Activated T-helper 2 cell treated with anti-CD3 and anti-CD28 coated beads, Interferon-gamma antibody, Interleukin-2, Interleukin-4, amounts not matched to agents 10 μg/mL and 5 μg/mL and 100 μg/mL, durations not matched to agents 14 hours and 24 hours and 36 hours (primary cell): ENCODE measurements at places on chromosomes 5 and 9.

DNA sequence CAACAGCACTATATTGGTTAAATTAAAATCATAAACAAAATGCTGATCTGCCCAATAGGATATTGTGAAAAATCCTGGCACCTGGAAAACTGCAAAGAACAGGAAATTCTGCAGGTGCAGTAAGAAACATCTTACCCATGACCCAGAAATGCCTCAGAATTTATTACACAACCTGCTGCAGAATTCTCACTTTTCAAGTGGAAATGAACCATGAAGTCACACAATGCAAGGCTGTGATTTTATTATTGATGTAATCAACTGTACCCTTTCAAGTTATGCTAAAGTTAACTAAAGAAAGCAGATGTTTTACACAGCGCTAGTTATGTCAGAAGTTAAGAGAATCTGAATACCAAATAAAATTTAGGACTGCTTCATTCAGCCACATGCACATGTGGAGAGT is 6.0 kb downstream of the STRBP start:
- DNase-seq: no peak

GRCh38 chr5:177605667-177606066 is 5.7 kb downstream of the B4GALT7 start:
- no peak for DNase-seq

- peak; percentile 19 for DNase-seq
Measured at GRCh38 chr9:137411645-137412380, 11.1 kb downstream of the EXD3 start.

GRCh38 chr5:179368806-179369529 is 23.7 kb upstream of the ADAMTS2 start:
- DNase-seq: no peak

DNA sequence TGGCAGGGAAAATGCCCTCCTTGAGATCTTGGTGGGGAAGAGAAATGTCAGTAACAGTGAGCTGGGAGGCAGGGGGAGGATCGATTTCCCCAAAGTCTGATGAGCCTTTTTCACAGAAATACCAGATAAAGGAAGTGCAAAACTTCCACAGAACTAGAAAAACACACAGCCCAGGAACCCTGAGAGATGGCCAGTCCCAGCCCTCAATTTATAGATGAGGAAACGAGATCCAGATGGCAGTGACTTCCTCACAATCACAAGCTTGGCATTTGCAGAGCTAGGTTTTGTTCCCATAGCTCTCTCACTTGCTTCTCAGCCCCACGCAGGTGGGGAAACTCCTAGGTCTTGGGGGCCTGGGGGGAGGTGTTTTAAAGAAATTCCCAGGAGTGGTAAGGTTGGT is 3.8 kb upstream of the GGTA1 start:
- DNase-seq: no peak

DNA sequence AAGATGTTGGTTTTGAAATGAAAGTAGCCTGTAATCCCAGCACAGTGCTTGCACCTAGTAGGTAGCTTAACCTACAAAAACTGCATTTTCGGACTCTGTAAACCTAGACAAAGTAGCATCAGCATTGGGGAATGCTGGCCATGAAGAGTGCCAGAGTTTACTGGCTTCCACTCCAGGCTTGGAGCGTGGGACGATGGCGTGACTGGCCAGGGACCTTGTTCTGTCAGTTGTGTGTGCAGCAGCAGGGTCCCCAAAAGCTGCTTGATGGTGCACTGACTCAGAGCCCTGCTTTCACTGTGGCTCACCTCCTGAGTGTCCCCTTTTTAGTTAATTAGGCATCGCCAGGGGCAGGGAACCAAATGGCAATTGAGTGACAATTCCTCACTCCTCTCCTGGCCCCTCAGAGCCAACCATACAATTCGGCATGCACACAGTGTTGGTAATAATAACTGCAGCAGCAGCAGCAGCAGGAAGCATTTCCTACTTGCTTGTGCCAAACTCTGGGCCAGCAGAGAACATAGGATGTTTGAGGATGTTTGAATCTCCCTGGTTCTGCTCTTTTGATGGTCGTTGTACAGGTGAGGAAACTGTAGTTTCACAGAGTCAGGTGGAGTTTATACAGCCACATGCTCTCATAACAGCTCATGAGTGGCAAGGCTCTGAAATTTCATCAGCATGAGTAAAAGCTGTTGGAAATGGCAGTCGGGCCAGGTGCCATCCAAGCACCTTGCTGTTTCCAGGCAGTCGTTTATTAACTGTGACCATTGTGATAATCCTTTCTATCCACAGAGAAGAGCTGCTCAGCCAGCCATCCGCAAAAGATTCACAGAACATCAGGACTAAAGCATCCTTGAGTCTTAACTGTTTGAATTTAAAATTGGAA is 4.2 kb downstream of the UBE2QL1 start:
- DNase-seq: no peak

GRCh38 chr5:19235101-19235584 is 752.9 kb downstream of the CDH18 start:
- DNase-seq: no peak

DNA sequence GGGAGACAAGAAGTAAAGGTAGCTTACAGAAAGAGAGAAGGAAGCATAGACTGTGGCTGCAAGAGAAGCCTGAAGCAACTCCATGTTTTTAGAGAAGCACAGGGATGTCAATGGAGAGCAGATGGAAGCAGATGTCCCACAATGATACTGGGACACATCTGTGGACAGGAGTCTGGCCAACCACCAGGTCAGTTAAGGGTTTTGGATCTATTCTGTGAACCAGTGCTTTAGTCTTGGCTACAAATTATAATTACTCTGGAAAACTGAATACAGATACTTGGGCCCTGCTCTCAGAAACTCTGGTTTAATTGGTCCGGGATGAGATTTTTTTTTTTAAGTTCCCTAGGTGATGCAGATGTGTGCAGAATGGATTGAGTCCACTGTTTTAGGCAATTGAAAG is 592.8 kb downstream of the CSNK1G3 start:
- no peak for DNase-seq

DNA sequence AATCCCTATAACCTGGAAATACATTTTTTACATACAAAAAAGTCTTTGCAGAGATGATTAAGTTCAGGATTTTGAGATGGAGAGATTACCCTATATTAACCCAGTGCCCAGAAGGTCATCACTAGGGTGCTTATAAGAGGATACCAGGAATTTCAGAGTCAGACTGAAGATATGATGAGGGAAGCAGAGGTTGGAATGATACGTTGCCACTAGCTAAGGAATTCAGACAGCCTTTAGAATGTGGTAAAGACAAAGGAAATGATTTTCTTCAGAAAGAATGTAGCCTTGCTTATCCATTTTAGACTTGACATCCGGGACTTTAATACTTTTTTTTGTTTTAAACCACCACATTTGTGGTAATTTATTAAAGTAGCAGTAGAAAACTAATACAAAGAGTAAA is 2176.8 kb upstream of the C9orf72 start:
- no peak for DNase-seq

GRCh38 chr5:88664645-88665044 is 218.3 kb downstream of the MEF2C start:
- DNase-seq: no peak

- DNase-seq: no peak
Measured at GRCh38 chr5:136027311-136027710, 1.5 kb upstream of the TGFBI start.

DNA sequence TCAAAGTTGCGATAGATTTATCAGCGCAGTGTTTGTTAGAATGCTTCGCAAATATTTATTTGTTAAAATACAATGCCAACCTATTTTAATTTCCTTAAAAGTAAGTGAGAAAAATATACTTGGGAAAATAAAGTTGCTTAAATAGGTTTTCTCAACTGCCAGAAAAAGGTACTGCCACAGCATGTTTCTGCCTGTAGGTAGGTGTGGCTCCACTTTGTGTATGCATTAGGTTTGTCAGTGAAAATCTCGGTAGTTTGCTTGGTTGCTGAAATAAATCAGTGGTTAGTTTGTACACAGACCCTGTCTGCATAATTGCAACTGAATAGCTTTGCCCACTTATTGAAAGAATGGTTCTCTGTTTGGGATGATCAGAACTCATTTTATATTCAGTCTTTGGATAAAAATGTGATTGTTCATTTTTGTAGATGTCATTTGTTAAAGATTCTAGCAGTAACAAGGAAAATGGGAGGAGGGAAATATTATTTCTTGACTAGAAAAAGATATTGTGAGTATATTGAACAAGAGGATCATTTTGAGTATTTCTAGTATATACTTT is 25.7 kb downstream of the C9orf85 start:
- DNase-seq: no peak

DNA sequence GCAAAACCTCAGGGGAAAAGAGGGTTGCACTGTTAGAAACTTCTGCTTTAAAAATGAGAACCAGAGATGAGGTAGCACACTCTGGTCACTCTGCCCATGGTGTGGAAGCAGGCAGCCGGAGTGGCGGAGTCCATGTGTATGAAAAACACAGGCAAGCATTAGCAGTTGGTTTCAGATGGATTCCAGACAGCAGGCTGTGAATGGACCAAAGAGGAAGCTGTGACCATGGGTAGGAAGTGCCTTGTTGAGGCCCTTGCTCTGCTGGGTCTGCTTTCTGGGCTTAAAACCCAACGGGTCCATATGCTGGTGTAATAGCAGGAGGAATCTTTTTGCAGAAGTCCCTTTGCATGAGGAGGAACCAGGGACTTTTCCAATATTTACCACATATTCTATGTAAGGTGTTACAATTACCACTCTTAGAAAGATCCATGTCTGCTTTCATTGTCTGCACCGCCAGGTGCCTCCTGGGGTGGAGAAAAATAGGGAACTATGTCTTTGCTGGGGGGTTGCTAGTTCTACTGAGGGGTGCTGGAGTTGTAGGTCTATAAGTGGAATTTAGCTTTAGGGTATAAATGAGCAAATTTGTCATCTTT is 77.0 kb downstream of the ANKRD55 start:
- no peak for DNase-seq

DNA sequence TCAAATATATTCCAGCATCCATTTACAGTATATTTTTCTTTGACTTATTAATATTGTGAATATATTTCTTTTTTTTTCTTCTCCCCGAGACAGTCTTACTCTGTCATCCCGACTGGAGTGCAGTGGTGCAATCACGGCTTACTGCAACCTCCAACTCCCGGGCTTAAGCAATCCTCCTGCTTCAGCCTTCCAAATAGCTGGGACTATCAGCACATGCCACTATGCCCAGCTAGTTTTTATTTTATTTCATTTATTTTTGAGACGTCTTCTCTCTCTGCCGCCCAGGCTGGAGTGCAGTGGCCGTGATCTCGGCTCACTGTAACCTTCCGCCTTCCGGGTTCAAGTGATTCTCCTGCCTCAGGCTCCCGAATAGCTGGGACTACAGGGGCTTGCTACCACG is 7.4 kb upstream of the GLIPR2 start:
- no peak for DNase-seq

- no peak for DNase-seq
Measured at GRCh38 chr5:56783261-56783660, 32.1 kb upstream of the MAP3K1 start.

GRCh38 chr9:32340361-32340760 is 44.1 kb upstream of the ACO1 start:
- no peak for DNase-seq

GRCh38 chr5:128126241-128126640 is 42.7 kb downstream of the SLC12A2 start:
- DNase-seq: no peak

- no peak for DNase-seq
Measured at GRCh38 chr9:30932226-30932625, 1452.2 kb upstream of the ACO1 start.

GRCh38 chr5:151212406-151212798 is 11.5 kb downstream of the CCDC69 start:
- DNase-seq: no peak

GRCh38 chr9:764105-764524 is 77.4 kb upstream of the DMRT1 start:
- DNase-seq: peak; percentile 51

GRCh38 chr5:2289380-2289779 is 406.7 kb upstream of the IRX4 start:
- DNase-seq: no peak

DNA sequence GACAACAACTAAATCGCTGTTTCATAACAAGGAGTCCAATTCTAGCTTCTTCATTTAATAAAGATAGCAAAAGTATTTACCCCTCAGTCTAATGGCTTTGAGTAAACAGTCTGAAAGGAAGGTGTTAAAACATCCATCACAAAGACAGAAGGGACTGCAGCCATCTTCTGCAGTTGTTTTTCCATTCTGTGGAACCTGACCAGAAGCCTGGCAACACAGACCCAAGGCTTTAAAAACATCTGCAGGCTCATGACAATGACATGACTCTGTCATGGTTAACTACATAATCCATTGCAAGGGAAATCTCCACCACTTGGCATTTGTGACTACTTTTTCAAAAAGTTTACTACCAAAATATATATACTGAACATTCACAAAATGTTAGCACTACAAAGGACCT is 51.9 kb downstream of the ELL2 start:
- DNase-seq: no peak

GRCh38 chr5:52906845-52907244 is 82.3 kb upstream of the ITGA2 start:
- no peak for DNase-seq

DNA sequence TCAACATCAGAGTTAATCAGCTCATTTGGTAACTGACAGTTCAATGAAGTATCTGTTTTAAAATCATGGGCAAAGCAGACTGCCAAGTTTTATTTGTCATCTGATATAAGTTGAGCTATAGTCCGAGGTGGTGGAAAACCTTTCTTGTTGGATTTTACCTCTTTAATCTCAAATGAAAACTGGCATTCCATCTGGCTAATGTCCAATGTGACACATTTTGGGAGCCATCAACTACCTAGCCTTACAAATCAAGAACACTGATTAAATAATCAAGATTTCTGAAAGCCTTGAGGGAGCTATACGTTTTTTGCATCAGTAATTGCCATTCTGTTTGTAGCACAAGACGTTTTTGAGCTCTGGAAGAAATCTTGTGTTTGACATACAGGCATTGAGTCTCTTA is 1380.5 kb upstream of the WWC1 start:
- DNase-seq: no peak

- no peak for DNase-seq
Measured at GRCh38 chr5:24602188-24602587, 42.6 kb downstream of the CDH10 start.

DNA sequence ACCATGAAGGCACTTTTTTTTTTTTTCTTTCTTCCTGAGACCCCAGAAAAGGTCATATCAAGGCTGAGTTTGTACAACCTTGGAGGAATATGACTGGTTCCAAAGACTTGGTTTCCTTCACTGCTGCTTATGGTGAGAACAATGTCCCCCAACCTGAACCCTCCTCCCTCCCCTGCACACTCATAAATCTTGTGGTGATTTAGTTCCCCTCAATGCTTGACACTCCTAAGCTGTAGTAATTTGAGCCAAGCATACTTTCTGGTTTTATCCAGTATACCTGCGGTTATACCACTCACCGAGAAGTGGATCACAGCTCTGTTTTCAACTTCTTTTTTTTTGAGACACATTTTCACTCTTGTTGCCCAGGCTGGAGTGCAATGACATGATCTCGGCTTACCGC is 149.9 kb upstream of the KLF4 start:
- no peak for DNase-seq
